ENCODE measurements at places on chromosomes 5 and 9. TPM values are rescaled to one million over a fixed set of nuclear protein-coding genes. Genes with fewer than 3 reads are reported as not detected.

DNA sequence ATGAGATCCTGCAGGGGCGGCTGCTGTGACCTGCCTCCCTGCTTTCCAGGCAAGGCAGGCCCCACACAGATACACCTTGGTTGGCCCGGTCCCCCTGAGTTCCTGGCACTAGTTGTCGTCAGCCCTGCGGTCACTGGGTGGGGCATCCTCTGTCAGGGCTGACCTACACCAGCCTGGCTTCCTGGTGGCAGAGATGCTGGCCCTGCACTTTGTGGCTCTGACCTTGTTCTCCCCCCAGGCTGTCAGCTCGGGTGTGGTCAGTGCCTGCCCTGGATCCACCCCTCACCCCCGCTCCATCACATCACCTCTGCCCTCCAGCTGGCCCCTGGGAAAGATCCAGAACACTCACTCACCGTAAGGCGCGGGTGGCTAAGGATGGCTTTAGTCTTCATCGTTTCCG, 74.1 kb downstream of the PHF2 start:
- DNase-seq: no peak

TMEM252 gene
- not detected for total RNA-seq

OR1Q1 gene
- total RNA-seq: not detected

TAF11L5 gene
- not detected for total RNA-seq

IARS1 gene
- 176 TPM for total RNA-seq
